ENCODE measurements at places on chromosomes 3 and 15. TPM values are rescaled to one million over a fixed set of nuclear protein-coding genes. Genes with fewer than 3 reads are reported as not detected.

GRCh38 chr3:47647550-47647949 is 68.9 kb upstream of the CSPG5 start:
- no peaks in the 10 kb centered on the region for H3K27me3 ChIP-seq
- no peak overlapping the region for H3K4me3 ChIP-seq
- H3K27ac ChIP-seq, result no peak overlapping the region

DNA sequence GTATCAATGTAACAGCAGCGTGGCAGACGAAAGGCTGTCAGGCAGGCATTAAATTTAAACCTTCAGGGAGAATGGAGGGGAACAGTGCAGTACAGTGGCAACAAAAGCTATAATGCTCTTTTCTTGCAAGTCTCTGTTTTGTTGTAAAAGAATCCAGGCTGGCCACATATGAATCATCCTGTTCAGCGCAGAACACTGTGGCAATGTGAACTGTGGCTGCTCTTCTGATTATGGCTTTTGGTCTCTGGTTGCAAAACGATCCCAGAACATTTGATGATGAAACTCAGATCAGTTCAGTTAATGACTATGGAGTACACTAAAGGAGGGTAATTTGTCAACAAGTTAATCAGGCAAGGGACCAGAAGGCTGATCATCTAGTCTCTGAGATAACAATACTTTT is 219.7 kb upstream of the SGO1 start:
- H3K27ac ChIP-seq, result no peak overlapping the region
- no peak overlapping the region for H3K4me3 ChIP-seq
- H3K27me3 ChIP-seq, result no peaks in the 10 kb centered on the region
- no peaks in the 10 kb centered on the region for H3K4me1 ChIP-seq

GRCh38 chr15:66911131-66911700 is 154.2 kb upstream of the SMAD3 start:
- H3K4me3 ChIP-seq, result no peak overlapping the region
- H3K27ac ChIP-seq, result no peak overlapping the region
- H3K36me3 ChIP-seq, result no peaks in the 10 kb centered on the region
- H3K27me3 ChIP-seq, result no peaks in the 10 kb centered on the region

- H3K4me3 ChIP-seq, result no peak overlapping the region
- H3K27me3 ChIP-seq, result no peaks in the 10 kb centered on the region
- H3K4me1 ChIP-seq, result no peaks in the 10 kb centered on the region
- no peak overlapping the region for H3K27ac ChIP-seq
- H3K36me3 ChIP-seq, result no peaks in the 10 kb centered on the region
Observed at GRCh38 chr3:40366203-40367162, 20.5 kb upstream of the ENTPD3 start.

- no peak for DNase-seq
- no peaks in the 10 kb centered on the region for H3K36me3 ChIP-seq
- no peak overlapping the region for H3K27ac ChIP-seq
- no peaks in the 10 kb centered on the region for H3K27me3 ChIP-seq
- H3K4me3 ChIP-seq, result no peak overlapping the region
Observed at GRCh38 chr3:81492040-81492439, 269.4 kb downstream of the GBE1 start.

Gene MYL3
- polyA plus RNA-seq, result not detected

GRCh38 chr15:59237119-59237855 is 30.6 kb downstream of the LDHAL6B start:
- H3K27me3 ChIP-seq, result no peaks in the 10 kb centered on the region
- no peak for DNase-seq
- H3K27ac ChIP-seq, result no peak overlapping the region
- H3K36me3 ChIP-seq, result no peaks in the 10 kb centered on the region
- H3K4me3 ChIP-seq, result no peak overlapping the region

DNA sequence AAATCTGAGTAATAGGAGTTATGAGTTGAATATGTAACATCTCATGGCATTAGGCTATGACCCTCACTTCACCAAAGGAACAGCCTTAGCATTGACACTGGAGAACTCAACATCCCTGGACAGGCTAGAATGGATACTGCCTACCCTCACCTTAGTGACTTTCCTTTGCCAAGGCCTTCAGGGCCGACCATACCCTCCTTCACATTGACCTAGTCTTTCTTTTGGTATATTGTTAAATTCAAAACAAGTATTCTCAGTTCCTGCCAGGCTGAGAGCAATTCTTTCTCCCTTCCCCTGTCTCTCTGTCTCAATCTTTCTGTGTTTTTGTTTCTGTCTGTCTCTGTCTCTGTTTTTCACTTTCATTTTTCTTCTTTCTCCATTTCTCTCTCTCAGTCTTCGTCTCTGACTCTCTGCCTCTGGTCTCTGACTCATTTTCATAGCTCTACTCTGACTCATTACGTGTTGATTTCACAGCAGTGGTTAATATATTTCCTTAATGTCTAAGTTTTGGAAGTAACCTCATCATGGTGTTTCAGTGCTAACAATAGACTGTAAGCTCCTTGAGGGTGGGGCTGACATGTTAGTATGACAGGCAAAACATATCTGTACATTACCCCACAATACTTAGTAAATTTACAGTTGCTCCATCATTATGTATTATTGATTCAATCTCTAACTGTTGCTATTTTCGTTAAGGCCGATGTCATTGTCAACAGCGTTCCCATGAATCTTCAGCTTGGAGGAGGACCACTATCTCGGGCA is 32.5 kb downstream of the PARP15 start:
- H3K4me1 ChIP-seq, result no peaks in the 10 kb centered on the region
- DNase-seq, result no peak
- no peak overlapping the region for H3K4me3 ChIP-seq
- H3K27me3 ChIP-seq, result no peaks in the 10 kb centered on the region

DNA sequence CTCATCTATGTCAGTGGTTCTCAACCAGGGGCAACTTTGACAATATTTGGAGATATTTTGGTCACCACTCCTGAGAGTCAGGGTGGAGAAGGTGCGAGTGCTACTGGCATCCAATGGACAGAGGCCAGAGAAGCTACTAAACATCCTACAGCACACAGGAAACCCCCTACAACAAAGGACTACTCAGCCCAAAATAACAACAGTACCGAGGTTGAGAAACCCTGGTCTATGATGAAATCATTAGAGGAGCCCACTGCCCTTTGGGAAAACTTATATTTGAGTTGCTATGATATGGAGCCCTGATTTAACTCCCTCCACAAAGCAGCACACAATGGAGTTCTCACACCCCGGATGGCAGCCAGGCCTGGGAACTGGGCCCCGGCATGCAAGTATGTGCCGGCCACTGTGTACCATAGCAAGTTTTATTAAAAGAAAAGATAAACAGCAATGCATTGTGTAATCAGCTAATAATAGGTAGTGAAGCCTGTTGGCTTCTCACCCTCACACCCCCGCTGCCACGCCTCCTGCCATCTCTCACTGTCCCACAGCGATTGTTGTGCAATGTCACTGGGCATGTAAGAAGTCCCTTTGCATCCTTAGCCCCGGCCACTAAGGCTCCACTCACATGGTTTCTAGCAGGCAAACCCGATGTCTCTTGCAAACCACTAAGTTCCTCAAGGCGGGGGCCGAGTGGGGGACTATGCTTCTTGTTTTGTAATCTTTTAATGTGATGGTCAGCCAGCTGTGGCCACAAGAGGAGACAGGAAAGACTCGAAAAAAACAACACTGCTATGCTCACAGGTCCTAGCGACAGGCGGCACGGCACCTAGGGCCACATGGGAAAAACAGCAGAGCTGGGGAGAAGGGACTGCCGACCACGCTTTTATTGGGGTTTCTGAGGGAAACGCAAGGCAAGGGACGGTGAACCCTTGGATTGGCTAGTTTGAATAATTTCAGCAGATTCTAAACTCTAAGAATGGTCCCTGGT is 110.0 kb downstream of the AQP9 start:
- no peak for DNase-seq
- no peak overlapping the region for H3K27ac ChIP-seq
- H3K4me3 ChIP-seq, result no peak overlapping the region
- H3K36me3 ChIP-seq, result no peaks in the 10 kb centered on the region
- H3K27me3 ChIP-seq, result no peaks in the 10 kb centered on the region
- H3K4me1 ChIP-seq, result no peaks in the 10 kb centered on the region

- H3K27me3 ChIP-seq, result no peaks in the 10 kb centered on the region
- H3K27ac ChIP-seq, result no peak overlapping the region
- H3K36me3 ChIP-seq, result peaks cover 24% of the 10 kb centered on the region
- no peak overlapping the region for H3K4me3 ChIP-seq
- peaks cover 25% of the 10 kb centered on the region for H3K4me1 ChIP-seq
- peak; percentile 61 for DNase-seq
Observed at GRCh38 chr3:124413989-124414598, 316.2 kb upstream of the UMPS start.

- H3K27ac ChIP-seq, result no peak overlapping the region
- H3K27me3 ChIP-seq, result no peaks in the 10 kb centered on the region
- peaks cover 5% of the 10 kb centered on the region for H3K36me3 ChIP-seq
- DNase-seq, result peak; percentile 93
- peak overlapping the region; percentile 41 for H3K4me3 ChIP-seq
- H3K4me1 ChIP-seq, result no peaks in the 10 kb centered on the region
Observed at GRCh38 chr3:58177747-58178527, 32.8 kb downstream of the DNASE1L3 start.

- no peaks in the 10 kb centered on the region for H3K27me3 ChIP-seq
- peaks cover 27% of the 10 kb centered on the region for H3K4me1 ChIP-seq
- no peak for DNase-seq
Observed at GRCh38 chr15:68587769-68588385, 9.1 kb downstream of the CORO2B start.

GRCh38 chr3:193780810-193781478 is 187.9 kb downstream of the OPA1 start:
- H3K4me3 ChIP-seq, result peak overlapping the region; percentile 3
- peaks cover 13% of the 10 kb centered on the region for H3K4me1 ChIP-seq
- H3K27me3 ChIP-seq, result peaks cover 15% of the 10 kb centered on the region
- no peak overlapping the region for H3K27ac ChIP-seq

Gene MCTP2
- polyA plus RNA-seq, result 0.26 TPM

DNA sequence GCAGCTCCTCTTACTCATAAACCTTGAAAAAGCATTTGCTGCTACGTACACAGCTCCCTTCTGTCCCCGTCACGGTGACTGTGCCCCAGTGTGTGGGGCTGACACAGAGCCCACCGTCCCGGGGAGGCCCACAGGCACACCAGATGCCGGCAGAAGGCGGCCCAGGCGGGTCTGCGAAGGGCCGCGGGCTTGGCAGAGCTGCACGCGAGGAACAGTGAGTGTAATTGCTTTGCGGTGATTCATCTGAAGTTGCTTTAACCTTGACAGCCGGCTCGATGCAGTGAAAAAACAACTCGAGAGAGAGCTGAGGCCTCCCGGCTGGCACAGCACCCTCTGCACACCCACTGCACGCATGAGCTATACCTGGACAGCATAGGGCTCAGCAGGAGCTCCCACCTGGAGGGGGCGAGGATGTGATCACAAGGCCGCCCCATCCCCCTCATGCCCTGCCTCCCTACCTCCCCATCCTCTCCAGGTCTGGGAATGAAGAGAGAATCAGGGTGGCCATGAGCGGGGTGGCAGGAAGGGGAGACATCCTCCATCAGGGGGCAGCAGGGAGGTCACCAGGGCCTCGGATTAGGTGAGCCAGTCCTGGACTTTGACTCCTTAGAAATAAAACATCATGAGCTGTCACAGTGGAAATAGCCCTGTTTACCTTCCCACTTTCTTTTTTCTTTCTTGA is 172.7 kb downstream of the MEGF11 start:
- peaks cover 16% of the 10 kb centered on the region for H3K4me1 ChIP-seq
- no peaks in the 10 kb centered on the region for H3K27me3 ChIP-seq
- DNase-seq, result peak; percentile 58
- no peak overlapping the region for H3K4me3 ChIP-seq
- H3K36me3 ChIP-seq, result no peaks in the 10 kb centered on the region

Gene UBE3A
- polyA plus RNA-seq, result 11.3 TPM

DNA sequence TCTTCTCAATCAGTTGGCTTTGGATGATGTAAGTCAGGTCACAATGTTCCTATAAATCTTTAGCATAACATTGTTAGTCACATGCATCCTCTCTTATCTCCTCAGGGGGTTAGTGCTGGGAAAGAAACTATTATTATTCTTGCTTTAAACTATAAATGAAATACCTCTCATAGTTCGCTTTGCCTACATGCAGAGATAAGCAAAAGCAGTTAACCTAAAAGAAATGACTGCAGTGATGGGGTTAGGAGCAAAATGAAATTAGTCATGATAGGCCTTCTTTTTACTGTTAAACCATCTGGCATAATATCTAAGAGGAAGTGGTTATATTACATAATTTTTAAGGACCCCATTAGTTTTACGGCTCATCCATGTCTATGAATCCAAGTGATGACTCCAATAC is 91.7 kb upstream of the IGSF10 start:
- no peak overlapping the region for H3K27ac ChIP-seq
- no peaks in the 10 kb centered on the region for H3K27me3 ChIP-seq
- H3K4me3 ChIP-seq, result no peak overlapping the region
- no peaks in the 10 kb centered on the region for H3K4me1 ChIP-seq
- no peak for DNase-seq

Gene CPN2
- not detected for polyA plus RNA-seq

GRCh38 chr3:88147261-88147660 is 2.5 kb upstream of the C3orf38 start:
- H3K27ac ChIP-seq, result no peak overlapping the region
- H3K27me3 ChIP-seq, result no peaks in the 10 kb centered on the region
- peaks cover 7% of the 10 kb centered on the region for H3K4me1 ChIP-seq
- H3K36me3 ChIP-seq, result no peaks in the 10 kb centered on the region

Gene NCK1
- polyA plus RNA-seq, result 17.5 TPM

DNA sequence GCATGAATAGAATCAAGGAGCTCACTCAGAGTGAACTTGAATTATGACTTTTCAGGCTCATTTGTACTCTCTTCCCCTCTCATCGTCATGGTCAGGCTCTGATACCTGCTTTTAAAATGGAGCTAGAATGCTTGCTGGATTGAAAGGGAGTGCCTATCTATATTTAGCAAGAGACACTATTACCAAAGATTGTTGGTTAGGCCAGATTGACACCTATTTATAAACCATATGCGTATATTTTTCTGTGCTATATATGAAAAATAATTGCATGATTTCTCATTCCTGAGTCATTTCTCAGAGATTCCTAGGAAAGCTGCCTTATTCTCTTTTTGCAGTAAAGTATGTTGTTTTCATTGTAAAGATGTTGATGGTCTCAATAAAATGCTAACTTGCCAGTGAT is 9.6 kb downstream of the CCNDBP1 start:
- DNase-seq, result no peak
- no peak overlapping the region for H3K27ac ChIP-seq

Gene TEX9
- 1.9 TPM for polyA plus RNA-seq

Gene DUOXA2
- polyA plus RNA-seq, result not detected

GRCh38 chr3:158352551-158352950 is 218.4 kb upstream of the MLF1 start:
- H3K27me3 ChIP-seq, result no peaks in the 10 kb centered on the region
- H3K36me3 ChIP-seq, result no peaks in the 10 kb centered on the region
- no peaks in the 10 kb centered on the region for H3K4me1 ChIP-seq
- no peak overlapping the region for H3K4me3 ChIP-seq
- no peak for DNase-seq

Gene FANCD2OS
- not detected for polyA plus RNA-seq

GRCh38 chr3:55487381-55488241 is 505 bp upstream of the WNT5A start:
- H3K4me3 ChIP-seq, result peak overlapping the region; percentile 78
- H3K27me3 ChIP-seq, result no peaks in the 10 kb centered on the region
- peaks cover 6% of the 10 kb centered on the region for H3K36me3 ChIP-seq
- DNase-seq, result peak; percentile 74

Gene GPR149
- not detected for polyA plus RNA-seq

Gene ACP3
- polyA plus RNA-seq, result 0.19 TPM

Data from SK-N-SH (cell line).